Daoy (cell line): ENCODE measurements at places on chromosomes 3 and 15. TPM values are rescaled to one million over a fixed set of nuclear protein-coding genes. Genes with fewer than 3 reads are reported as not detected.

CFAP44 gene
- total RNA-seq = 4.9 TPM in 2 replicates

DNA sequence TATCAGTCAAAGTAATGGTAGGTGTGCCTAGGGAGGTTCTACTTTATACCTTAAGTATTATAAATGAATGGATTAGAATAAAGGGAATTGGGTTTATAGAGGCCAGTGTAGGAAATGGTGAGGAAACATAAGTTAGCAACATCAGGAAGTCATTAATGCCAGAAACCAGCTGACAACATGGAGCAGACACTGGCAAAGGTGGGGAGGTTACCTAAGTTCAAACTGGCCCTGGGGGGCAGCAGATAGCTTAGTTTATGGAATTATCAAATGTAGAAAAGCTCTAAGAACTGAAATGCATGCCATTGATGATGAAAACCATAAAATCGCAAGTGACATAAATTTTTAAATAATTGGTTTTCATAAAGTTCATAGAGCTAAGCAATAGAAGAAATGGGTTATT, 498.6 kb downstream of the NAALADL2 start:
- DNase-seq = no peak

GRCh38 chr3:139764069-139764905, 86.5 kb upstream of the NMNAT3 start:
- DNase-seq = peak; percentile 85

ILDR1 gene
- total RNA-seq = not detected in 2 replicates

SLC22A13 gene
- 0.91 TPM in 1 of 2 replicates, not detected in the other for total RNA-seq

GRCh38 chr3:139577909-139578308, 38.4 kb upstream of the RBP1 start:
- DNase-seq = no peak

- no peak for DNase-seq
Measured at GRCh38 chr3:39524107-39524506, 56.6 kb downstream of the MOBP start.

DNA sequence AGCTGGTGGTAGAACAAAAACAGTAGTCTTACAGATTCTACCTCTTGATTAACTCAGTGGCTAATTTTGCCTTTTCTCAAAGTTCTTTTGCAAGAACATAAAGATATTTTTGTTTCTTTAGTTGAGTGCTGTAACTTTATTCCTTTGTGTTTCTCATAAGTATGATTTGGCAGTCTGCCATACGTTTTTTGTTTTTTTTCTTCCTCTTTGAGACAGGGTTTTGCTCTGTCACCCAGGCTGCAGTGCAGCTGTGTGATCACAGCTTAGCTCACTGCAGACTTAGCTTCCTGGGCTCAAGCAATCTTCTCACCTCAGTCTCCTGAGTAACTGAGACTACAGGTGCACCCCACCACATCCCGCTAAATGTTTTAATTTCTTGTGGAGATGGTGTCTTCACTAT, 22.4 kb downstream of the B3GNT5 start:
- DNase-seq = no peak

CFAP20DC gene
- 3.3 and 3.4 TPM in 2 replicates for total RNA-seq
